Astrocyte of the hippocampus (primary cell): ENCODE measurements at places on chromosomes 3 and 15.

DNA sequence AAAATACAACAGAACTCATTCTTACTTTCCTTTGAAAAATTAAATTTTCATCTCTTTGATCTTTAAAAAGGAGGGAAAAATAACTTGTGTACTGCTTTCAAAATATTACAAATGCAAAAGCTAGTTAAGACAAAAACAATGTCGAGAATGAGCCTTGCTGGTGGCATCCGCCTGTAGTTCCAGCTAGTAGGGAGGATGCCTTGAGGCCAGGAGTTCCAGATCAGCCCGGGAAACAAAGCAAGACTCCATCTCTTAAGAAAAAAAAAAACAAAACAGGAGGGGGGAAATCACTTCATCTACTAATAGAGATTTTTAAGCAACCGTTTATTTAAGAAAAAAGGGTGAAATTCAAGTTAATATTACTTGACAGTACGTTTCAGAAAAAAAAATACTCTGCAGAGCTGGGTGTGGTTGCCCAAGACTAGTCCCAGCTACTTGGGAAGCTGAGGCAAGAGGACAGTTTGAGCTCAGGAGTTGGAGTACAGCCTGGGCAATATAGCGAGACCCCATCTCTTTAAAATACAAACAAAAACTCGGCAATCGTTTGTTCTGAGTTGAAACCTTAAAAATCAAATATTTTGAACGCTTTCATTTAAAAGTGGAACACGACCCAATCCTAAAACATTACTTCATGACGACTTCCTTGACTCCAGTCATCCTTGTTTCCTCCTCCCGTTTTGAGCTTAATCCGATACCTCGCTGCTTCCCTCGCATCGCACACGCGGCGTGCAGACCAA lies 1.2 kb downstream of the KPNA1 start:
- no peak for DNase-seq

DNA sequence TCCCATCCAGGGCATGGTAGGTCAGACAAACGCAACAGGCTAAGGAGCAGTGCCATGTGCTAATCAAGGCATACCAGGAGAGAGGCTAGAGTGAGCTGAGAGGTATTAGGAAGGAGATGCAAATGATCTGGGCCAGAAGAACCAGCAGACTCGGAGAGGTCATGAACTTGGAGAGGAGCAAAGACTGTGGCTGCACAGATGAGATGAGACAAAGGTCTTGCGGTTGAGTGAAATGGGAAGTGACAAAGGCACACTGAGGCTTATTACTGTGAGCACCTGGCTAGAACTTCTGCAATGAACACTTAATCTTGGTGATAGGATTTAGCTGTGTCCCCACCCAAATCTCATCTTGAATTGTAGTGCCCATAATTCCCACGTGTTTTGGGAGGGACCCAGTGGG lies 380.2 kb downstream of the ULK4 start:
- DNase-seq: no peak

GRCh38 chr3:183142199-183142598 lies 20.3 kb downstream of the LAMP3 start:
- no peak for DNase-seq

- DNase-seq: no peak
Observed at GRCh38 chr3:131233900-131234668, 147.5 kb upstream of the NUDT16 start.

DNA sequence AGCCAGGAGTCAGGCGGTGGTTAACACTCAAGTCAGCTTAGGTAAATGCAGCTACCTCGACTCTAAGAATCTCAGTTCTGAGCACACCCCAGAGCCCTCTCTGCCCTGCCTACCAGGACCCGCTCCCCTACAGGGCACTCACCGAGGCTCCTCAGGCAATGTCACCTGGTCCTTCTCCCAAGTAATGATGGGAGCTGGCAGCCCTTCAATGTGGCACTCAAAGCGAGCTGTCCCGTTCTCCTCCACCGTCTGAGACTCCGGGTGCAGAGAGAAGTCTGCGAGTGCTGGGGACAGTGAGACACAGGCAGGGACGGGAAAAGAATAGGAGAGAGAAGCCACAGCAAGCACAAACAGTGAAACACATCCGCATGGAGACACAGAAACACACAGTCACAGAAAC lies 12.7 kb downstream of the IGDCC4 start:
- DNase-seq: peak; percentile 11

- DNase-seq: no peak
Observed at GRCh38 chr3:159239059-159239458, 437.2 kb downstream of the MFSD1 start.

- DNase-seq: peak; percentile 94
Observed at GRCh38 chr3:188154014-188154808, at the start of gene LPP. Gene LPP (plus strand): TSS chr3:188154157. CDS start chr3:188406121, 251,964 bp downstream.

DNA sequence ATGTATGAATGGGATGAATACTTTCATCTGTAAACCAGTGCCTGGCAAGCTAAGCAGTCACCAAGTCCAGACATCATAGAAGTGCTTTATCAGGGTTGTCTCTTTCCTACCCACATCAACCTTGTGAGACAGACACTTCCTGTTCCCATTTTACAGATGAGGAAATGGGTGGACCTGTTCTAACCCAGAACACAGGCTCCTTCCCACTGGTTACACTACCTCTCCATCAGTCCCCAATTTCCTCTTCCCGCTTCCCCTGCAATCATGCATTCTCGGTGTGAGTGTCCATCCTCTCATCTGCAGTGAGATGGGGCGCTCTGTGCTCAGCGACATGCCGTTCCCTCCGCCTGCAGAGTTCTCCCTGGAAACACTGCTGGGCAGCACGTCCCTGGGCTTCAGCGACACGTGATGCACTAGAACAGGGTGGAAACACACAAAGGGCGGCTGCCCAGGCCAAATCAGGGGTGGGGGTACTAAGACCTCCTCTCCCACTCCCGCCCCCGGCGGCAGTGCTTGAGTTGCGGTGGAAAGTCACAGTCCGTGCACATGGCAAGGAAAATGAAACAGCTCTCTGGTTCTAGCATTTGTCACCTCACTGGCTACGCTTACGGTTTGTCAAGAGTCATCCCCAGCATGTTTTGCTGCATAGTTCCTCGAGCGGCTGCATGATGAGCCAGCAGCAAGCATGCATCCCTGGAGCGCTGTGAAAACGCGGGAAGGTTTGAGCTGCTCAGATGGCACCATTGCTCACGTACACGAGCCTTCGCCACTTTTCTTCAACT lies 201.1 kb downstream of the ADAMTS17 start:
- no peak for DNase-seq

GRCh38 chr3:122934251-122934650 lies 93.3 kb downstream of the SEMA5B start:
- DNase-seq: no peak

- peak; percentile 32 for DNase-seq
Observed at GRCh38 chr3:27724459-27725197, 2.5 kb upstream of the EOMES start.

- DNase-seq: peak; percentile 36
Observed at GRCh38 chr15:25884370-25884769, 21.2 kb upstream of the ATP10A start.

DNA sequence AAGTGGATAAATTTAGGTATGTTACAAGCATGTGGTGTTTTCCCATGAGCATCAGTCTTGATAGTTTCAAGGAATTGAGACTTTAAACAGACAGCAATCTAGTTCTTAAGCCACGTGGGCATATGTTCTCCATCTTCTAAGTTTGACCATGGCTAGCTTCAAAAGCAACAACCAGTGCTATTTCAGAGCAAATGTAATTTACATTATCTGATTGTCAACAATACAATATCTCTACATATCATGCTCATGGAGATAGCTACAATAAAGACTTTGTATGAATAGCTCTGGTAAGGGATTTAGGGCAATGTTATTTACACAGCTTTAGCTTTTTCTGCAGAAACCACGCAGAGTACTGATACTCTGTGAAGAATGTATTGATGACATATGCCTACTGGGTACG lies 38.8 kb upstream of the PDZRN3 start:
- no peak for DNase-seq

GRCh38 chr15:90496791-90497190 lies 32.9 kb upstream of the CRTC3 start:
- DNase-seq: no peak

- no peak for DNase-seq
Observed at GRCh38 chr3:10334042-10334441, 13.1 kb upstream of the SEC13 start.

DNA sequence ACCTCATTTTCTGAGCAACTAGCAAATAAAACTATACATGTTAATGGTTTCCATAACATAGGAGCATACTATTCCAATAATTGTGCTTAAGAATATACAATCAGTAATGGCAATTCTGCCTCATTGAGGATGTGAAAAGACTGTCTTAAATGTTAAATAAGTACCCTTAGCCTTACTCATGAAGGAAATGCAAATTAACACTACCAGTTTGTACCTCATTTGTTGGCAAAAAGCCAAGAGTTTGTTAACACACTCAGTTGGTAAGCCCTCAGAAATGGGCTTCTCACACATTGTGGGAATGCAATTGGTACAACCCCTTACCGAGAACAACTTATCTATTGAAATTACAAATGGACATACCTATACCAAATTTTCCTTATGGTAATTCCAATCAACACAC lies 9.2 kb upstream of the STT3B start:
- DNase-seq: no peak
